Stimulated activated CD8-positive, alpha-beta memory T cell treated with anti-CD3 and anti-CD28 coated beads, Interleukin-2, amount 100 ng/mL, for 48 hours (primary cell): ENCODE measurements at places on chromosomes 6 and 20.

DNA sequence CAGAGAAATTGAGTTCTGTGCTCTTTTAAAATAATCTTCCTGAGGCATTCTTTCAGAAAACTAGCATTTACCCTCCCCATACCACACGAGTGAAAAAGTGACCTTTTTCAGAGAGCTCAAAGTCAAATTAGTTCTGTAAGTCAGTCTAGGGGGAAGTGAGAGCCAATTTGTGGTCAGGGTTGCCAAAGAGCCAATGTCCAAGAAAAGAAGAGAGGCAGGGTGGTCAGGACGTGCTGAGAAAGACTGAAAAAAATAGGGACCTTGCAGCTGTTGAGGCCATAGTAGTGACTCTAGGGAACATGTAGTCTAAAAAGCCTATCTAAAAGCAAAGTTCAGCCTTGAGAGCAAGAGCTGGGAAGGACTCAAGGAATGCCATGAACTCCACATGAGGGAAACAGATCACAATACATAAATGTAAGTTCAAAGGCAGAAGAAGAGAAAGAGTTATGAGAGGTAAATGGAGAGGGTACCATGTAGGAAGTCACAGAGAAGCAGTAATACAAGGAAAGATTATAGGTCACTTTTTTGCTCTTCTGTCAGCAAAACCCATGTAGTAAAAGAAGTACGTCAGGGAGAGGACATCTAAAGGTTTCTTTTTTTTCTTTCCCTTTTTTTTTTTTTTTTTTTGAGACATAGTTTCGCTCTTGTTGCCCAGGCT lies 565.1 kb upstream of the FLRT3 start:
- no peak for DNase-seq

- no peak for DNase-seq
Measured at GRCh38 chr6:169163411-169163901, 90.2 kb downstream of the THBS2 start.

DNA sequence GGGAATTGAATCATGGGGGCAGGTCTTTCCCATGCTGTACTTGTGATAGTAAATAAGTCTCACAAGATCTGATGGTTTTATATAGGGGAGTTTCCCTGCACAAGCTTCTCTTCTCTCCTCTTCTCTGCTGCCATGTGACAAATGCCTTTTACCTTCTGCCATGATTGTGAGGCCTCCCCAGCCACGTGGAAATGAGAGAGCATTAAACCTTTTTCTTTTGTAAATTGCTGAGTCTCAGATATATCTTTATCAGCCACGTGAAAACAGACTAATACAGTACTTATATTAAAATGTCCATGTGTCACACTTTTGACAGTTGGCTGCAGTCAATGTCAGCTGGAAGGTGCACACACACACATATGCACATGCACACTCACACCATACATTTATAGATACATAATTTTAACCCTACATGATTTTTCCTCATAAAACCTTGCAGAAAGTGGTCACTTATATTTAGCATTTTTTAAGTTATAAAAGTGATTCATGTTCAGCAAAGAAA lies 128.9 kb downstream of the OTOR start:
- DNase-seq, result no peak

DNA sequence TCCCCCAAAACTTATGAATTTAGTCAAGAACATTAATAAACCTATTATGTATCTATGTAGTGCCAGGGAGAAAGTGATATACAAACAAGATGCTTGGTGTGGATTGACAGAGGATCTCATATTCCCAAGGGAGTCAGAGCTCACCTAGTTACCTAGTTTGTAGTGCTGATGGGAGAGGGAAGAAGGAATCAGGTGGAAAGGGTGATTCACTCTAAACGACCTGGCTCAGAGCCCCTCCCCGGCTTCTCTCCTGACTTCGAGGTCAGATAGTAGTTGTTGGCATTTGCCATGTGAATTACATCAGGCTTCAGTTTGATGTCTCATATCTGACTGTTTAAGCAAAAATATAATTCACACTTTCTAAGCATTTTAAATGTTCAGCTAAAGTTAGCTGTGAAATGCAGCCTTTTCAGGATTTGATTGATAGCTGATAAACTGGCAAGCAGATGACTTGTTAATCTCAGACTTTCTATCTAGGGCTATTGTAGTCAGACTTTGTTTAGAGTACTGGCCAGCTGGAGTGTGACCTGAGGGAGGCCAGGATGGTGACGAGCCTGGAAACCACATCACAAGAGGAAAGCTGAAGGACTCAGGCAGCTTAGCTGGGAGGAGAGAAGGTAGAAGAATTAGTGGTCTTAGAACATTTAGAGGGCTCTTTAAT lies 123.7 kb downstream of the AKAP7 start:
- DNase-seq, result no peak

DNA sequence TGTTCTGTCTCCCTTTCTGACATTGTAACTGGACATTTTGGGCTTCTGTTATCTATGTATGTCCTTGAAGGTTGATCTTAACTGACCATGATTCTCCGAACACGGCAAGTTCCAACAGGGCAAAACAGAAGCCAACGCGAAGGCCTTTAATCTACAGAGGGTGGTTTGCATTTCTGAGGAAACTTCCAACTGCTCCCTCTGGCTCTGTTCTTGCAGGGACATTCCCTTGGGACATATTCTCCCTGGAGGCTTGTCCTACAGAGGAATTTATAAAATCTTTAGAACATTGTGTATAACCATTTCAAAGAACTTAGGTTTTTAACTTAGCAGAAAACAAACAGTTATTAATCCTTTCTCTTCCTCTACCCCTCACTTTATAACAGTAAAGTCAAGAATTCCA lies 189.0 kb upstream of the CDYL start:
- no peak for DNase-seq

GRCh38 chr20:44901974-44902373 lies 7.9 kb upstream of the PABPC1L start:
- DNase-seq, result no peak

- no peak for DNase-seq
Measured at GRCh38 chr6:154402081-154402780, 45.6 kb upstream of the IPCEF1 start.

- no peak for DNase-seq
Measured at GRCh38 chr6:1726341-1726768, 116.6 kb downstream of the FOXC1 start.

- no peak for DNase-seq
Measured at GRCh38 chr6:29294499-29294914, 7.0 kb upstream of the OR14J1 start.
